ENCODE measurements at places on chromosomes 11 and 22.

GRCh38 chr11:12815931-12816494, 141.8 kb downstream of the TEAD1 start:
- no peak for DNase-seq

DNA sequence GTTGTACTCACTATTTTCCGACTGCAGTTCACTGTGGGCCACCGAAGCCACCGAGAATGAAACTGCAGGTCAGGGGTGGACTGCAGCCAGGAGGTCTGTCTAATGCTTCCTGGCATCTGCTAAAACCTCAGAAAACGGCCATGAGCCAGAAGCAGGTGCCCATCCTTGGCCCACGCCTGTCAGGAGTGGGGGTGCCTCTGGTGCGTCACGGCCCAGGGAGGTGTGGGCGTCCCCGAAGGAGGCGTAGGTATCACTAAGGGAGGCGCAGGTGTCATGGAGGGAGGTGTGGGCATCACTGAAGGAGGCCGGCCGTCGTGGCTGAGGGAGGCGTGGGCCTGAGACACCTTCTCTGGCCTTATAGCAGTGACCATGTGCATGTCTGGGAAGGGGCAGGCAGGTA, 456.2 kb downstream of the TBC1D22A start:
- DNase-seq = no peak

GRCh38 chr11:123484448-123484847, 54.4 kb downstream of the GRAMD1B start:
- no peak for DNase-seq

GRCh38 chr22:49934160-49934890, 15.9 kb downstream of the CRELD2 start:
- no peak for DNase-seq

Measured in spinal cord (tissue), 10 donors.